ENCODE measurements at places on chromosomes 13 and 19.

- no peak for DNase-seq
Observed at GRCh38 chr19:1279782-1280341, 4.5 kb downstream of the FAM174C start.

DNA sequence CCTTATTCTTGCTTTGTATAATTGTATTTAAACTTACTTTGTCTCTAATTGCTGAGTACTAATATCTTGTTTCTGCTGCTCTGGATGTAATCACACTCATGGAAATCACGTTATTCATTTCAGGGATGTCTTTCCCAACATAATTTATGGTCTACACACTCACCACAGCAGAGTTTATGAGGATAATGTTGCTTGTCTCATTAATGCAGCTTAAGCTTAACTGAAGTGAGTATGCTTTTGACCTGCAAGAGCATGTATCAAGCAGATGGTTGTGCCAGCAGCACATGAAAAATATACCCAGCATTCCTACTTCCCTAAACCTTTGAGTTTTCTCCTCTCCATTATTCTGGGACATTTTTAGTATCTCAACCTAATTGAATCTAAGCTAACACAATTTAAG, 1080.9 kb downstream of the SLITRK5 start:
- no peak for DNase-seq

DNA sequence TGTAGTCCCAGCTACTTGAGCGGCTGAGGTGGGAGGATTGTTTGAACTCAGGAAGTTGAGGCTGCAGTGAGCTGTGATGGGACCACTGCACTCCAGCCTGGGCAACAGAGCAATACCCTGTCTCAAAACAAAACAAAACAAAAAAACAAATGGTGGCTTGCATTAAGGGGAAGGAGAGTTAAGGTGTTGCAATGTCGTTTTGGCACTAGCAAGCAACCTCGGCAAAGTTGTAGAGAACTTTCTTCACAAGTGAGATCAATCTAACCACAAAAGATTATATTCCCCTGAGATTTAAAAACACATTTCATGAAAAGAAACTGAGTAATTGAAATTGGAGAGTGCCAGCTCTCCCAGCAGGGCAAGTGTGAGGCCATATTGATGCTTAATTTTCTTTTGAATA, 153.7 kb downstream of the KLF5 start:
- DNase-seq = no peak

- no peak for DNase-seq
Observed at GRCh38 chr19:35742121-35742724, at the start of gene IGFLR1. IGFLR1 (minus strand) TSS chr19:35742452; CDS start chr19:35741180, 1,272 bp downstream.

GRCh38 chr13:66033924-66034323, 1196.2 kb downstream of the PCDH9 start:
- no peak for DNase-seq

GRCh38 chr13:21133077-21133476, 43.3 kb downstream of the SKA3 start:
- DNase-seq = no peak

DNA sequence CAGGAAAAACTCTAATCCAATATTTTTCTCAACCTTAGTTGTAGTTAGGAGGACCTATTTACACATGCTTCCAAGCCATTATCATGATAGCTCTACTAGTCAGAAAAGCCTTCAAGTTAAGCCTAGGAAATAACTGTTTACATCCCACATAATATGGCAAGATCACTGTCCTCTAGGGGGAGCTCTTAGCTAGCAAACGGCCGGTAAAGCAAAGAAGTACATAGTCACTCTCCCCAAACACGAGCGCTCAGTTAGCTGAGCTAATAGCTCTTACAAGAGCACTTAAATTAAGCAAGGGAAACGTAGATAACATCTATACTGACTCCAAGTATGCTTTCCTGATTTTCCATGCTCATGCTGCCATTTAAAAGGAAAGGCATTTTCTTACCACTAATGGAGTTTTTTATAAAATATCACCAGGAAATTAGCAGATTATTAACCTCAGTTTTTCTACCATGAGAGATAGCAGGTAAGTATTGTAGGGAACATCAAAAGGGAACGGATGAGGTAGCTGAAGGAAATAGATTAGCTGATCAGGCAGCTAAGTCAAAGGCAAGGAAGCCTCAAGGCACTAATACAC, 100.6 kb upstream of the PABPC3 start:
- DNase-seq = peak; percentile 7

GRCh38 chr19:45150751-45151281, 10.0 kb downstream of the NKPD1 start:
- no peak for DNase-seq

GRCh38 chr19:17457616-17458015, 3.1 kb downstream of the NXNL1 start:
- no peak for DNase-seq

- DNase-seq = no peak
Observed at GRCh38 chr13:114248011-114248410, 13.3 kb downstream of the CDC16 start.

DNA sequence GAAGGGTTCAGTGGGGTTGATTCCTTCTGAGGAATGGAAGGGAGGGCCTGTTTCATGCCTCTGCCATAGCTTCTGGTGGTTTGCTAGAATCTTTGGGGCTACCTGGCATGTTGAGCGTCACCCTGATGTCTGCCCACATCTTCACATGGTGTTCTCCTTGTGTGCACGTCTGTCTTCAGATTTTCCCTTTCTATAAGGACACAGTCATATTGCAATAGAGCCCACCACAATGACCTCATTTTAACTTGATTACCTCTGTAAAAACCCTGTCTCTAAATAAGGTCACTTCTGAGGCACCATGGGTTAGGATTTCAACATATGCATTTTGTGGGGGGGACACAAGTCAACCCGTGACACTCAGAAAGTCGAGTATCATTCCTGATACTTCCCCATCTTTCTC, 257.9 kb downstream of the COG6 start:
- no peak for DNase-seq

GRCh38 chr19:46926170-46927071, 65.6 kb downstream of the ARHGAP35 start:
- DNase-seq = no peak

DNA sequence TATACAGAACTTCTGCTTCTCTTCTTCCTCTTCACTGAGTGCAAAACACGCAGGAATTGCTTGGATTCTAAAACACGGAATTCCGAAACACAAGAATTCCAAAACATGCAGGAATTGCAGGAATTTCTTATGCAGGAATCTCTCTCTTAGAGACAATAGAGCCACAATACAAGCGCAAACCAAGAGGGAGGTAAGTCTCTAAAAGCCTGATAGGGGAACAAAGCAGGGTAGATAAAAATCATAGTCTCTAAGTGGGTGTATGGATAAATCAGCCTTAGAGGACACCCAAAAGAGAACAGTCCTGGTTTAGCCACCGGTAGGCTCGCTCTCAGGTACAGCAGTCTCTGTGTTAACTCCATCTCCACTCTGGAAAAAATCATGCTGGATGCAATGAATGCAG, 112.9 kb downstream of the LHFPL6 start:
- no peak for DNase-seq

DNA sequence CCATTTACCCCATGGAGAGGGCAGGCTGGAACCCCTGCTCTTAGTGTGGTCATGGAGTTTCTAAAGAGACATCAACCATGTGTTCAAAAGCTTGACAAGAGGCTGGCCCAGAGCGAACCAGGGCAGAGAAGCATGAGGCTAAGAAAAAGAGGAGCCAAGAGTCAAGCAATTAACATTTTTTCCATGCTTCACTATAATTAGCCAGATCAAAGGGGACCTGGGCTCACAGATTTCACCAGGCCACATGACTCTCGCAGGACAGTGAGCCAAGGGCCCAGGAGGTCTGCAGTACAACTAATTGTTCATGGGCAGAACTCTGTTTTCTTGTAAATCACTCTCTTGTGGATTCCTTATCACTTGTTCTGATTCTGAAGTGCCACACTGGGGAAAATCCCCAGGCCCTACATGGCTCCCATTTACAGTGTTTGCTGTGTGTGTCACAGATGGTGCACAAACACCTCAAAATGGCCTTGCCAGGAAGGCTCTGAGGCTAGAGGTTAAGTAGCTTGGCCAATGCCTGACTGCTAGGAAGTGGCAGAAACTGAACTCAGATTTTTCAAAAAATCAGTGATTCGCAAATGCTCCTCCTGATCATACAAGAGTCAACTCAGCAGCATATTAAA, 101.2 kb downstream of the LHFPL6 start:
- peak; percentile 36 for DNase-seq

GRCh38 chr19:15200553-15201364, at the start of gene NOTCH3:
NOTCH3 (minus strand) TSS chr19:15200995; CDS start chr19:15200905, 90 bp downstream.
- DNase-seq = no peak

GRCh38 chr13:113088691-113089020, 16.9 kb upstream of the F7 start:
- no peak for DNase-seq

GRCh38 chr13:79723519-79724024, 242.6 kb downstream of the NDFIP2 start:
- DNase-seq = no peak

All from cerebellar nuclear complex (tissue), 1 donor.